ENCODE measurements at places on chromosomes 1 and 21.

DNA sequence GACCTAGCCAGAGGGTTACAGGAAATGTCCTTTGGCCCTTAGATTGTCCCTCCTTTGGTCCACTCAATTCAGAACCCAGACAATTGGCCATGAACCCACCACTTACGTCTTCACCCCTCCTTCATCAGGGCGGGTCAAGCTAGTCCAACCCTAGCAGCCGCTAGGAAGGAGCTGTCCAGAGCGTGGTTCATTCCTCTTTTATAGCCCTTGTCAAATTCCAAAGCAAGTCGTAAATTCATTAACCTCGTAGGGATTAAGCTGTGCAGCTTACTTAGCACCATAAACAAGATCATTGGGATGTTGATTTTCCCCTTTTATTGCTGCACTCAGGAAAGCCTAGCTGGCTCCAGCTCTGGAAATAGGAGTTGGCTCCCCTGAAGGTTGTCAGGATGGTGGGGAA, 90.1 kb downstream of the TMEM53 start:
- no peak for DNase-seq

- DNase-seq, result no peak
Measured at GRCh38 chr1:186770421-186770820, 58.3 kb upstream of the PLA2G4A start.

- DNase-seq, result no peak
Measured at GRCh38 chr1:151579436-151580225, 32.2 kb upstream of the SNX27 start.

GRCh38 chr1:53450225-53450624, 9.0 kb upstream of the DMRTB1 start:
- no peak for DNase-seq

DNA sequence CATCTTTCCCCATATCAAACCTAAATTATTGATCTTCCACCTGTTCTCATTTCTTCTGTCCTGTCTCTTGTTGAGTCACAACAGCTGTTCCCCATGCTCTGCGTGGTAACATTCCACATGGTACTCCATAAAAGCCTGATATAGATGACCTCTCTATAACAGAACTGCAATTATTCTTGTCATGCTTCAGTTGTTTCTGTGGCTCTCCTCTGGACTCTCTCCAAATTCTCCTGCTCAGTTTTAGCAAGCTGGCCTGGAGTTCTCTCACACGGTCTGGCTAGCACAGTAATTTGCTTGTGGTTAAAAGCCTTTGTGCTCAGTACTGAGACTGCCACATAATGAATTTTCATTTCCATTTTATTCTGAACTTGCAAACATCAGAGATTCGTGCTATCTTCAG, 10.6 kb upstream of the LRRC39 start:
- no peak for DNase-seq

DNA sequence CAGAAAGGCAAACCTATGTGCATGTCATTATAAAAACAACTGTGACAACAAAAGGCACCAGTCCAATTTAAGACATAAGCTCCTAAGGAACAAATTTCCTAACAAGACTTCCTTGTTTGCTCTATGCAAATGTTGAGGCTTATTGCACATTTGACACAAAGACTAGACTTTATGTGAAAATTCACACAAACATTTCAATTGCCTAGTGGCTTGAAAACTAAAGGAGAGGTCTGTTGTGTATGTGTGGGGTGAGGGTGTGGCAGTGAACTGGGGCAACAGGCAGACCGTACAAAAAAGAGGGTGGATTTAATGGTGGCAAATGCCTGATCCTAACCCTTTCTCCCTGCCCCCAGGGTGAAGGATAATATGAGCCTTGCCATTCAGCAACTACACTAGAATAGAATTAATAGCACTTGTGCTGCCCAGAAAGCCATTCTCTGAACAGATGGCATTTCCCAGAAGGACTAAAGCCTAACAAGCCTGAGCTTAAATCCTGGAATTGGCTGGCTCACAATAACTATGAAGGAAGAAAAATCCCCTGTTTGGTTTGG, 73.9 kb downstream of the GLUL start:
- DNase-seq, result no peak

GRCh38 chr1:100253552-100253951, 3.9 kb upstream of the DBT start:
- no peak for DNase-seq

GRCh38 chr1:59477286-59477685, 180.4 kb downstream of the FGGY start:
- DNase-seq, result no peak

- peak; percentile 64 for DNase-seq
Measured at GRCh38 chr1:33055210-33056008, 18.7 kb upstream of the AK2 start.

GRCh38 chr1:21302747-21303715, 12.8 kb upstream of the ECE1 start:
- DNase-seq, result no peak

DNA sequence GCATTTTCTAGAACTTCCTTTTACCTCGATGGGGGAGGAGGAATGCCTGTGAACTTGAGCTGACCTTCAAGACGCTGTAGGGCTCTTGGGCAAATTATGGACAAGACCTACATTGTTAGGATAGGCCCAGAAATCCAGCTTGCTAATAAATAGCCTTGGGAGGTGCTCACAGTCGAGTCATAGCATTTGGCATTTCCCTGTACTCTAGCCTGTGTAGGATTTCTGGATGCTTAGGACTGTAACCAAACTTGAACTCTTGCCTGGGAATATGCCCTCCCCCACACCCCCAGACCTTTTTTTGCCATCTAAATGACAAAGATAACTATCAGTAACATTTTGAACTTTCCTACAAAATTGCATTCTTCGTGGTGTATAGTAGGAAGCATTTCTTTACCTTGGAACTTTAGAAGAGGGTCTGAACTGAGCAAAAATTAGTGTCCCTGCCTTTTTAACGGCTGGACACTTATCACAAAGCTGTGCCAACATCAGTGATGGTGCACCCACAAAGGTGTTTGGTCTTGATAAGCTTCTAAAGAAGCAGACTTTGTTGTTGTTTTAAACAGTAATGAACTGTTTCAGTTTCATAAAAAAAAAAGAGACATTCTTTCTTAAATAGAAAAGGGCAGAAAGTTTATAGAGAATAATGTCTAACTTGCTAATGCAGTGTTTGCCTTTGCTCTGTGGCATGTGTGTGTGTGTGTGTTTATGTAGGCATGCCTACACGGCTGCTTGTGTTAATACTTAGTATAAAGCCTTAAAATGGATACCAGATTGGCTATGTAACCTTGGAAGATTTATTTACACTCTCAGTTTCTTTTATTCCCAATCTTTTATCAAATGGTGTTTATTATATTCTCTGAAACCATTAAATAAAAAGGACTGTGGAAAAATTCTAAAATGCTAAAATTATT, 88.2 kb downstream of the NFIA start:
- DNase-seq, result no peak

DNA sequence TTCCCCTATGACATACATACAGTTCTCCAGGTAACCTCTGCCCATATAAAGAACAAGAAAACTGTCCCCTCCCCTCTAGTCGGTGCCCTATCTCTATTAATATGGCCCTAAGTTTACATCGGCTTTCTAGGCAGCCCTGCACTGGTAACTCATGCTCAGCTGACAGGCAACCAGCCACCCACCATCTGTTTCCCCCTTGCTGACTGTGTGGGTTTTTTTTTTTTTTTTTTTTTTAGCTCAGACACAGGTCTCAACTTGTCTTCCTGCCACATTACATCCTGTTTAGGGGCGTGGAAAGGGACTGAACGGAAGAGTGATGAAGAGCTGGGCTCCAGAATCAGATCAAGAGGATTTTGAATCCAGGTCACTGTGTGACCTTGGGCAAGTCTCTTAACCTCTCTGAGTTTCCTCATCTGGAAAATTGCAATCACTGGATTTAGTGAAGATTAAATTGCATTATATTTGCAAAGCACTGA, 14.0 kb downstream of the LAPTM5 start:
- DNase-seq, result no peak

DNA sequence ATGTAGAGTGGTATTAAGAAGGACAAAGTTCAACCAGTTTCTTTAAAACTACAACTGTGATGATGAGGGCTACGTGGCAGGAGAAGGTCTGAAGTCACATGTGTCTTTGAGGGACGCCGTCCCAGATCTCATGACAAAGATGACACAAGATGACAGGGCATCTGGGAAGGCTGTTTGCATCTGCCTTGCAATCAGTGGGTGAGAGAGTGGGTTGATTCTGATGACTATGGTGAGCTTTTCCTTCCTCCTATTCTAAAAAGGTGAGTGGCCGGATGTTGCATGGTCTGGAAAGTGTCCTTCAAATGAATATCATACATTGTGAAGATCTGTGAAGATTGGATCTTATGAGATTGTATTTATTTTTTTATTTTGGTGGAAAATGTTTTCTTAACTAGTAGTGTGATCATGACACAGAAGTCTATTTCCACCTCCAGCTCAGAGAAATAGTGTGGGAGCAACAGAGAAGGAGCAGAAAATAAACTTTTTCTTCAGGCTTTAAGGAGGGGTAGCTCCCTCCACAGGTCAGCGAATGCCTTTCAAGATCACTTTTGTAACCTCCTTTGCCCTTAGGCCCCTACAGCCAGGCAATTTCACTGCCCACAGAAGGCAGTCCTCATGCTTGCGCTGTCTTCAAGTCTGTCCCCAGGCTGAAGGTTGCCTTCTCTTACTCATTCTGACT, 76.0 kb upstream of the ATF3 start:
- no peak for DNase-seq

- DNase-seq, result no peak
Measured at GRCh38 chr1:55813618-55814017, 598.5 kb upstream of the USP24 start.

- DNase-seq, result peak; percentile 62
Measured at GRCh38 chr1:110106013-110106941, 6.0 kb upstream of the UBL4B start.

DNA sequence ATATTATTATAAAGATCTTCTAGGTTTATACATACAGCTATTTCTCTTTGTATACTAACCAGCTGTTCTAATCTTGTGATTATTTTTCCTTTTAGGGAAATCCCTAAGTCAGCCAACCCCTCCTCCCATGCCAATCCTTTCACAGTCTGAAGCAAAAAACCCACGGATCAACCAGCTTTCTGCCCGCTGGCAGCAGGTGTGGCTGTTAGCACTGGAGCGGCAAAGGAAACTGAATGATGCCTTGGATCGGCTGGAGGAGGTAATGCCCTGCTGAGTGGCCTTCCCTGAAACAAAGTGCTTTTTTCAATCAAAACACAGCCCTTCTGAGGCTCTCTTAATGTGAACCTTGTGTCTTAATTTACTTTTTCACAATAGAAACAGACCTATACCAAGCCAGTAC, 32.4 kb upstream of the BMP8A start:
- DNase-seq, result no peak

Measured in neuronal stem cell (in vitro differentiated cells).